ENCODE measurements at places on chromosomes 1 and 21.

GRCh38 chr21:45176141-45176540 lies 101.8 kb downstream of the ADARB1 start:
- no peak for DNase-seq

GRCh38 chr1:246933893-246934292 lies 2.1 kb upstream of the AHCTF1 start:
- DNase-seq, result no peak

- DNase-seq, result no peak
Measured at GRCh38 chr1:202189001-202189790, 4.4 kb upstream of the LGR6 start.

DNA sequence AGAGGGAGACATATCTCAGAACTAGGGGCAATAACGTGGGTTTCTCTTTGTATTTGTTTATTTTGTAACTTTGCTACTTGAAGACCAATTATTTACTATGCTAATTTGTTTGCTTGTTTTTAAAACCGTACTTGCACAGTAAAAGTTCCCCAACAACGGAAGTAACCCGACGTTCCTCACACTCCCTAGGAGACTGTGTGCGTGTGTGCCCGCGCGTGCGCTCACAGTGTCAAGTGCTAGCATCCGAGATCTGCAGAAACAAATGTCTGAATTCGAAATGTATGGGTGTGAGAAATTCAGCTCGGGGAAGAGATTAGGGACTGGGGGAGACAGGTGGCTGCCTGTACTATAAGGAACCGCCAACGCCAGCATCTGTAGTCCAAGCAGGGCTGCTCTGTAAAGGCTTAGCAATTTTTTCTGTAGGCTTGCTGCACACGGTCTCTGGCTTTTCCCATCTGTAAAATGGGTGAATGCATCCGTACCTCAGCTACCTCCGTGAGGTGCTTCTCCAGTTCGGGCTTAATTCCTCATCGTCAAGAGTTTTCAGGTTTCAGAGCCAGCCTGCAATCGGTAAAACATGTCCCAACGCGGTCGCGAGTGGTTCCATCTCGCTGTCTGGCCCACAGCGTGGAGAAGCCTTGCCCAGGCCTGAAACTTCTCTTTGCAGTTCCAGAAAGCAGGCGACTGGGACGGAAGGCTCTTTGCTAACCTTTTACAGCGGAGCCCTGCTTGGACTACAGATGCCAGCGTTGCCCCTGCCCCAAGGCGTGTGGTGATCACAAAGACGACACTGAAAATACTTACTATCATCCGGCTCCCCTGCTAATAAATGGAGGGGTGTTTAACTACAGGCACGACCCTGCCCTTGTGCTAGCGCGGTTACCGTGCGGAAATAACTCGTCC lies 1.3 kb upstream of the OLIG2 start:
- DNase-seq, result no peak

- DNase-seq, result no peak
Measured at GRCh38 chr1:157798211-157798610, 21.3 kb upstream of the FCRL2 start.

DNA sequence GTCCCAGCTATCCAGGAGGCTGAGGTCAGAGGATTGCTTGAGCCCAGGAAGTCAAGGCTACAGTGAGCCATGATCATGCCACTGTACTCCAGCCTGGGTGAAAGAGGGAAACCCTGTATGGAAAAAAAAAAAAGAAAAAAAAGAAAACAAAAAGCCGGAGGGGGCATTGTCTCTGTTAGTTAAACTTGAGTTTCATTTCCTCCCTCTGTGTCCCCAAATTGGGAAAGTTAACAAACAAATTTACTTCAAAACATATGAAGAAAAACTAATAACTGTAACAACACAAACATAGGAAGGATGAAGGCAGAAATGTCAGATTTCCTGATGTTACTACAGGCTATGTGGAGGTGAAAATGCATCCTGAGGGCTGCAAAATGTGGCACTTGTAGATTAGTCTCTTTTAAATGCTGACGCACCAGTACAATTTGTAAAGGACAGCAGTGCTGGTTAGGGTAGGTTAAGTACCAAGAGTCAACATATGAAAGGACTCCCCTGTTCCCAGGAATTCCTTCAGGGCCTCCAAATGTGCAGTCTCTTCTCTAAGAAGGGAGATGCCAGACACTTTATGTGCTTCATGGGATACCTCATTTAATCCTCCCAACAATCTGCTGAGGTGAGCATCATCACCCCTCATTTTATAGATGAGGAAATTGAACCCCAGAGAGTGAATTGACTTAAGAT lies 52.9 kb downstream of the DEGS1 start:
- DNase-seq, result no peak

GRCh38 chr21:46550116-46550941 lies 54.6 kb downstream of the S100B start:
- no peak for DNase-seq

DNA sequence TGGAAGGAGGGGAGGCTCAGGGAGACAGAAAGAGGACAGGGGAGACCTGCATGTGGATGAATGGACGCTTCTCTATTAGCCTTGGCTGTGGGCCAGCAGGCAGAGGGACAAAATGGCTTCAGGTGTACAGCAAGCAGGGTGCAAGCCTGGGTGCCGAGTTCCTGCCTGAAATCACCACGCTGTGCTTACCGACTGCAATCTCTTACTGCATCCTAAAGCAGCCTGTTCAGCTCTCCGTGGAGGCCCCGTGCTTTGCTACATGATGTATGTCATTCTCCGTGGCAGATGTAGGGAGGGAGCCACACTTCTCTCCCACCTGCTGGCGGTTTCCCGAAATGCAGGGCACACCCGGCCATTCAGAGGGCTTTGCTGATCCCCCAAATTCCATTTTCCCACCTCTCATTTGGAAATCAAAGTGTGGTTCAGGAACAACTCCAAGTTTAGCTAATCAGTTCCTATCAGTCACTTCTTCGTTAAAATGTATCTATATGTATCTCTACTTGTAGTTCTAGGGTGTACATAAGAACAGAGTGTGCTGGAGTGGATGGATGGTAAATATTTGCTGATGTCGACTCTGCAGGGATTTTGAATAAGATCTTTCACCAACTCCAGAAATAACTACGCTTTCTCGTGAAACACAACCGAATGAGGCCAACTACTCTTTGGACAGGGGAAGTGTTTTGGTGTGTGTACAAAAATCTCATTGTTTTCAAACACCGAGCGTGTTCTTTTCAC lies 122.3 kb upstream of the BACE2 start:
- no peak for DNase-seq

GRCh38 chr1:214260561-214261205 lies 20.3 kb upstream of the SMYD2 start:
- DNase-seq, result no peak

DNA sequence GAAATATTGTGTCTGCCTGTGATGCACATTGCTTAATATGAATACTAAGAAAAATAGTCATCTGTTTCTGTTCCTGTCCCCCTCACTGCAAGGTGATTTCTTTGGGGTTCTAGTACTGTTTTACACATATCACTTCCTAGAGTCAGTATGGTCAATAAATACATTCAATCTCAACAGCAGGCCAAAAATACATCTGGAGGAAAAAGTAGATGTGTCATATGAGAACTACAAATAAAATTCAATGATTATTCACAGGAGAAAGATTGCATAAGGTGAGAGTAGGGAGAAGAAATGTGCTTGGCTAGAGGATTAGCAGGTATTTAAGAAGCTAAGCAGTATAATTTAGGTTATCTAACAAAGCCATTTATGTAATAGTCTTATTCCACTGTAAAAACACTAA lies 45.3 kb upstream of the SAMSN1 start:
- DNase-seq, result no peak

DNA sequence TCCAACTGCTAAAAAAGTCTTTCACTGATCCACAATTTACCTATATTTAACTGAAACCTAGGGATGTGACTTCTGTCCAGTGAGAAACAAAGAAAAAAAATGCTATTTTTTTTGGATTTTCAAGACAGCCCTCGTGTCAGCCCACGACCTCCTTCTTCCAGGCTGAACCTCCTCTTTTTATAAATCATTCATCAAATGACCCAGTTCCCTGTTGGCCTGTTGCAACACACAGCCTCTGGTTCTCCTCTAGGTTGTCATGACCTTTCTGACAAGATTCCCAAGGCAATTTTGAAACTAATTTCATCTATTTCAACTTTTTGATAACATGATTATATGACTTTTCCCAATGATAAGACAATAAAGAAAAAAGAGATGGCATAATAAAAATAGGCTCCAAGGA lies 74.6 kb downstream of the PGBD5 start:
- no peak for DNase-seq

Measured in left kidney (tissue), 8 donors.